ENCODE measurements at places on chromosomes 3 and 15.

DNA sequence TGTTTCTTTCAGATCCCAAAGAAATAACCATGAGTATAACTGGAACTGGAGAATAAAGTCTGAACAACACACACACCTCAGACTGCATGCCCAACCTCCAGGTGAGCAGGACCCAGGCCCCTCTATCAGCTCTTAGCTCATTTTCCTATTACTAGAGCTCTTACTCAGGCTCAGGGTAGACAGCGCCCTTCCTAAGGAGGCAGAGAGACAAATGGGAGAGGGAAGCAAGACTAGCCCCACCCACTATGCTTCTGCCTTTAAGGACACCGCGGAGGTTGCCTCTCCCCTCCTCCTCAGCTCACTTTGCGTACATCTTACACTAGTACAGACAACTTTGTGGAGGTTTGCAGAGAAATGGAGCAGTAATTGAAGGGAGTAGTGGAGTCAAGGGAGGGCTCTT is 44.0 kb upstream of the GLCE start:
- DNase-seq = no peak

- DNase-seq = peak; percentile 47
These were observed 9.5 kb downstream of the SEC22C start for GRCh38 chr3:42572278-42572677.

- DNase-seq = no peak
These were observed 210.8 kb downstream of the VPS13C start for GRCh38 chr15:61849447-61849846.

DNA sequence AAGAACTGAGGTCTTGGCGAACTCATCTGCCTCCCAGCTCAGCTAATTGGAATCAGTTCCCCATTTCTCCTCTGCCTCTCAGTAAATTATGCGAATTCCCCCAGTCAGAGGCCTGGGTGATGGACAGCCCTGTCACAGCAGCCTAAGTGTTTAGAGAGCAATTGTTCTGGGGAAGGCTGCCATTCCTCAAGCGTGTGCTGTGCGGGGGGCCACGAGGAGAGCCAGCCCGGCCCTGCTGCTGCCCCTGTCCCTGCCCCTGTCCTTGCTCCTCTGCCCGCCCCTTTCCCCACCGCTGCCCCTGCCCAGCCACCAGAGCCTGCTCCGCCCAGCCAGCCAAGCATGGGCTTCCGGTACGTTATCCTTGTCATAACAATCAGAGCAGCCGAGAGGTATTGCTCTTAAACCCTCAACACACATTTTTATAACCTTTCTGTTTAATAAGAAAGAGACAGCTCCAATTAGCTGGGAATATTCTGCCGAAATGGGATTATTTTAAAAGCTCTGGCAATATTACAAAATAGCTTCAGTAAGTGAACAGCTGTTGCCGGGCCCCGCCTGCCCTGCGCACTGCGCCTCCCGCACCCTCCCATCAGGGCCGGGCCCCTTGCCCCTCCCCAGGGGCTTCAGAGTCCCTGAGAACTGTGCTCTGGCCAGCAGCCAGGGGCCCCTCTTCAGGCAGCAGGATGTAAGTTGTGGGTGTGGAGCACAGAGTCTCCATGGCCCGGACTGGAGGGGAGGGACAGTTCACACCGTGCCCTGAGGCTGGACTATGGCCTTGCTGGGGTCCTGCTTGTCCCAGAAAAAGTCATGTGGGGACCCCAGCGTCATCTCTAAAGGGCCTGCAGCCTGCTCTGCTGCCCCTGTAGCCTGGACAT is 12.4 kb upstream of the CACNA2D2 start:
- DNase-seq = peak; percentile 18

GRCh38 chr3:66473692-66474091 is 27.1 kb downstream of the LRIG1 start:
- peak; percentile 92 for DNase-seq

GRCh38 chr3:67290438-67290837 is 292.3 kb downstream of the KBTBD8 start:
- DNase-seq = no peak

DNA sequence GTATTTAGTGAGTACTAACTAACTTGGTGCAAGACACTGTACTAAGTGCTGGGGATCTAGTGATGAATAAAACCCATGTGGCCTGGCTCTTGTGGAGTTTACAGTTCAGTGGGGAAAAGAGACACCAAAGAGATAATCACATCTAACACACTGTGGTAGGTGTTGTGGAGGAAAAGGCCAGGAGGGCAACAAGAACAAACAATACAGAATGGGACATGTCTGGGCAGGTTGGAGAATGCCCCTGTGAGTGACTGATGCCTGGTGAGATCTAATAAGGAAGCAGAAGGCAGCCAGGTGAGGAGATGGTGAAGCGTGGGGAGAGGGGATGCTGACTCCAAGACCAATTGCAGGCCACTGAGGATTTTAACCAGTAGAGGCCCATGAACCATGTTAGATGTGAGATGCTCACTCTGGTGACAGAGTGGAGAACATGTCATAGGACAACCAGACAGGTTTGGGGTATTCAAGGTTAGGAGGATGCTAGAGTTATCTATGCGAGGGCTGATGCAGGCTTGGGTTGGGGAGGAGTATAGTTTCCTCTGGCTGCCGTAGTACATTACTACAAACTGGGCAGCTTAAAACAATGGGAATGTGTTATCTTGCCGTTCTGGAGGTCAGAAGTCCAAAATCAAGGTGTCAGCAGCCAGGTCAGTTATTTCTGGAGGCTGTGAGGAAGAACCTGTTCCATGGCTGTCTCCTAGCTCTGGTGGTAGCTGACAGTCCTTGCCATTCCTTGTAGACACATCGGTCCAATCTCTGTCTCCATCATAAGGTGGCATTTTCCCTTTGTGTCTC is 81.4 kb downstream of the ARNT2 start:
- DNase-seq = no peak

GRCh38 chr3:194471863-194472262 is 14.9 kb downstream of the ATP13A3 start:
- DNase-seq = no peak

DNA sequence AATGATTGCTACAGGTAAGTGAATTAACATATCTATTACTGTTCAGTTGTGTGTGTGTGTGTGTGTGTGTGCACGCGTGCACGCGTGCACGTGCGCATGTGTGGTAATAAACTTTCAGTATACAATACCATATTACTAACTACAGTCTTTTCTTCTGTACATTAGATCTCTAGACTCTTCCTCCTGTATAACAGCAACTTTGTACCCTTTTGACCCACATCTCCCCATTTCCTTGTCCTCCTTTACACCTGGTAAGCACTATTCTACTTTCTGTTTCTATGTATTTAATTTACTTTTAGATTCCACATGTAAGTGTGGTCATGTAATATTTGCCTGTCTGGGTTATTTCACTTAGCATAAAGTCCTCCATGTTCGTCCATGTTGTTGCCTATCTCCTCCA is 29.1 kb upstream of the GOLIM4 start:
- DNase-seq = no peak

- no peak for DNase-seq
These were observed 4.1 kb downstream of the ACAD11 start for GRCh38 chr3:132655471-132655870.

DNA sequence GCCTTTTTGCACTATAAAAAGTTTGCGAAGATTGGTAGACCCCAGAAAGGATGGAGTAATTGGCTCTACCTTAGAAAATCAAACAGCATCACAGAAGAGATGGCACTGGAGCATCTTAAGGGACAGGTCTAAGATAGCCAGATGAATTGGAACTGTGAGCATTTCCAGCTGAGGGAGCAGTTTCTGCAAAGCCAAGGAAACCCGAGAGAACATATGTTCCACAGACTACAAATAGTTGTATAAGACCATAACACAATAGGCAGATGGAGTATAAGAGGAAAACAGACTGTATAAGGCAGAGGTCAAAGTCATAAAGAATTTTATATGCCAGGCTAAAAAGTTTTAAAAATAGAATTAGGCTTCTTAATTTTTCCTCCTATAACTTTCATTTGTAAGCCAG is 46.0 kb downstream of the TSC22D2 start:
- DNase-seq = no peak

DNA sequence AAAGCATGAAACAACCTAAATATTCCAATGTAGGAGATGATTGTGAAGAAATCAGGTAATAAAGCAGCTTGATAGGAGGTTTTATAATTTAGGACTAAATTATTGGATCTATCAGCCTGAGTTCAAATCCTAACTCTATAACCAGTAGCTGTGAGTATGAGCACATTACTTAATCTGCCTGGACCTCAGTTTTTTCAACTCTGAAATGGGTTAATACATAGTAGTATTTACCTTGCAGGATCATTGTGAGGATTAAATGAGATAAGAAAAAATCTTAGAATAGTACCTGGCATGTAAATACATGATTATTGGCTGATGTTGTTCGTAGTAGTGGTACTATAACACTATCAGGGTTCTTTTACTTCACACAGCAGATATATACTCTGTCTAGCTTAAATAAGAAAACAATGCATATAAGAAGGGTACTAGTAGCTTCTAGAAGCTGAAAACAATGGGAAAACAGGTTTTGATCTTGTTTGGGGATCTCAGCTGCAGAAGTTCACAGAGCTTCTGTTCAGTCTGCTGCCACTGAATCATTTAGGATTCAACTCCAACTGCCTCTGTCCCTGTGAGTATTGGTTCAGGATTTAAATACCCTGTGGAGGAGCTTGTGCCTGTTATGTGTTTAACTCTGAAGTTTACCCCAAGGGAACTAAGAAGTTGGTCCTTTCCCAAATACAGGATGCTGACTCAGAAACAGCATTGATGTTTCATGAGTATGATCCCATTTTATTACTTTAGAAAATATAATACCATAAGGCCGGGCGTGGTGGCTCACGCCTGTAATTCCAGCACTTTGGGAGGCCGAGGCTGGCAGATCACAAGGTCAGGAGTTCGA is 34.2 kb downstream of the KAT2B start:
- DNase-seq = no peak

- DNase-seq = no peak
These were observed 322.1 kb downstream of the MEX3B start for GRCh38 chr15:81723701-81724100.

GRCh38 chr3:34001022-34001421 is 202.6 kb downstream of the PDCD6IP start:
- DNase-seq = no peak

- no peak for DNase-seq
These were observed 95.5 kb upstream of the SETMAR start for GRCh38 chr3:4207672-4208071.

DNA sequence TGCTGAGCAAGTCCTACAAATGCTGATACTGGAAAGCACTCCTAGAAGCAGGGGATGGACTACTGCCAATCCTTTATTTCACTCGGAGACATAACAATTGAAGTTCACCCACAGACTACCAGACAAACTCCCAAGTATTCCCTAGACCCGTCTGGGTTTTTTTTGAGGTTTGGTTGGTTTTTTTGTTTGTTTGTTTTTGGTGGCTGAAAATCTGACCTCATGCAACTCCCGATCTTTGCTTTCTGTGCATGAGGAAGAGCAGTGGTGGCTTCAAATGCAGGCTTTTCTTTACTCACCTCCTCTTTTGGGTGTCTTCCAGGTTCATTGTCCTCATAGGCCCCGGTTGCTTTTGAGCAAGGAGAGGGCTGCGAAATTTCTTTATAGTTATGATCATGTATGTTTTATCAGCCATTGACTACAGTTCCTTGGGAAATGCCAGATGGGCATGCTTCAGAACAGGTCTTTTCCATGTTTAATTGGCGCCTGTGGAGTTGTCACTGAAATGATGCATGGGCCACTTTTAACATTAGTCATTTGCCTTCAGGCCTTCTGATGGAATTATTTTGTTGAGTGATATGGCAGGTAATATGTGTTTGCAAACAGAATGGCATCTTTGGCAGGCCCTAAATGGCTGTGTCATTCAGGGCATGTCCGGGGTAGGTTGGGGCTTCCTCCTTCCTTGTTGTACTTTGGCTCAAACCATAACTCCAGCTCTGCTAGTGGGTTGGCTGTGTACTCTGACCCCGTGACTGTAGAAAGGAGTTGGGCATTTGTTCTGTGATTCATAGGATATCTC is 81.3 kb upstream of the ZBED2 start:
- DNase-seq = no peak

- peak; percentile 77 for DNase-seq
These were observed at the start of gene NCKIPSD for GRCh38 chr3:48685603-48686511. Gene NCKIPSD, minus strand, starts transcription at chr3:48685915. Its CDS starts 108 bp downstream, at chr3:48685807.

DNA sequence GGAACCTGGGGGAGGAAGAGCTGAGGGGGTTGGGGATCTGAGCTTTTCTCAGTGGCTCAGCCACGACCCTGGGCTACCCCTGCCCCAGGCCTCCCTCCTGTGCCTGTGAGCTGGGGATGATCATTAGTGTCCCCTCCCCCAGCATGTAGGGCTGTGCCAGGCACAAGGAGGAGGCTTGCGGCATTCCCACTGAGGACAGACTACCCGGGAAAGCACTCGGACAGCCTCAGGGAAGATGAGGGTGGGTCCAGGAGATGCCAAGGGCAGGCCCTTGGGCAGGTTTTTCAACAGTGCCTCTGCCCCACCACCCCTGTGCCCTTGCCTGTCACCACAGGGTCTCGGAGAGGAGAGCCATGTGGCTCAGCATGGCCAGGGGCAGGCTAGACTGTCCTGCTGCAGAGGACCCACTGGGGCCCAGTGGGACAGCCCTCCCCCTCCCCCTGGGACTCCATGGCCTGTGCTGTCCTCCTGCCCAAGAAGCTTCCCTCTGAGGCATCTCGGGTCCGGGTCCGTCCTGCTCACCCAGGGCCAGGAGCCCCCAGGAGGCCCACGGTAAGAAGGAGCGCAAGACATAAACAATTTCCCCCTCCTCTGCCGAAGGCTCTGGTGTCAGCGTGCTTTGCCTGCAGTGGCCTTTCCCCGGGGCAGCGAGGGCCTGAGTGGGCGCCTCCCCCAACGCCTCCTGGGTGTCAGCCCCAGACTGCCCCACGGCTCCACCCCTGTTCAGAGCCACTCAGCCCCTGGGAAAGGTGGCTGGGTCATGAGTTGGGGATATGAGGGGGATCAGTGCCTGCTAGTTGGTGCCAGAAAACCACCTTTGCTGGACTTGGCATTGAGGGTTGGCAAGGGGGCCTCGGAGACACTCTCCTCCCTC is 192.5 kb downstream of the GOLGA6L6 start:
- DNase-seq = no peak

DNA sequence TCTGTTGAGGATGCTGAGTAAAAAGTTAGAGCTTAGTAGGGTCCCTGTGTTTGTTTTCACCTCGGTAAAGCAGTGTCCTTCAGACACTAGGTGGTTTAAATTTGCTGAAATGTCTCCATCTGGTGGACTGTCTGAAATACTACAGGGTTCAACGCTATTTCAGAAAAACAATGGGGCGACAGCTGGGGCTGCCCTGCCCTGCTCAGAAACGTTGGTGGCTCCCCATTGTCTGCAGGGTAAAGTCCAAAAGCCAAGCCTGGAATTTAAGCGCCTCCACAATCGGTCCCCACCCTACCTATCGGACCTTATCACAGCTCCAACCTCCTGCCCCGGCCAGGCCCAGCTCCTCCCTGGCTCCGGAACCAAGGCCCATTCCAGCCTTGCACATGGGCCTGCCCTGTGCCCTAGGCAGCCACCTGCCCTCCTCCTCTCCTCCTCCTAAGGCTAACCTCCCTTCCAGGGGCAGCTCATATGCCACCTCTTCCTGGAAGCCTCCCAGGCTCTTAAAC is 4.3 kb upstream of the TSEN2 start:
- peak; percentile 45 for DNase-seq

- no peak for DNase-seq
These were observed 35.3 kb downstream of the CEP152 start for GRCh38 chr15:48775546-48775945.

- peak; percentile 28 for DNase-seq
These were observed 71.3 kb downstream of the PTPRG start for GRCh38 chr3:61632568-61633175.

- peak; percentile 76 for DNase-seq
These were observed 183.6 kb downstream of the MBNL1 start for GRCh38 chr3:152452318-152452717.

All from iris pigment epithelial cell (primary cell).